ENCODE measurements at places on chromosomes 7 and 10. TPM values are rescaled to one million over a fixed set of nuclear protein-coding genes. Genes with fewer than 3 reads are reported as not detected.
A peak's percentile ranks its signal among the peaks of the same experiment; 100 is the strongest.

DNA sequence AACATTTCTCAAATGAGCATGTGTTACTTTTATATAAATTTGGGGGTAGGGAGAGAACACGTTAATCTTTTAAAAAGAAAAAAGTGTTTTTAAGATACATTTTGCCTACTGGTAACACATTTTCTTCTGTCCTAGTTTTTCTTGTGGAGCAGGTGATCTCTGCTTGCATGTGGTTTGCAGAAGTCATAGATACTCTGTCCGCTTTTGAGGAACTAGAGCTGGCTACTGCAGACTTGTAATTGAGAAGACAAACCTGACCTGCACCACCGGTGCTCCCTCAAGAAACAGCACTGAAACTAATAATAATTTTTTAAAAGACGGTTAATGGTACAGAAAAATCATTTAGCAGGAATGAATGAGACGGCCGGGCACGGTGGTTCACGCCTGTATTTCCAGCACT lies 243.1 kb downstream of the KIAA1217 start:
- no peak for DNase-seq

DNA sequence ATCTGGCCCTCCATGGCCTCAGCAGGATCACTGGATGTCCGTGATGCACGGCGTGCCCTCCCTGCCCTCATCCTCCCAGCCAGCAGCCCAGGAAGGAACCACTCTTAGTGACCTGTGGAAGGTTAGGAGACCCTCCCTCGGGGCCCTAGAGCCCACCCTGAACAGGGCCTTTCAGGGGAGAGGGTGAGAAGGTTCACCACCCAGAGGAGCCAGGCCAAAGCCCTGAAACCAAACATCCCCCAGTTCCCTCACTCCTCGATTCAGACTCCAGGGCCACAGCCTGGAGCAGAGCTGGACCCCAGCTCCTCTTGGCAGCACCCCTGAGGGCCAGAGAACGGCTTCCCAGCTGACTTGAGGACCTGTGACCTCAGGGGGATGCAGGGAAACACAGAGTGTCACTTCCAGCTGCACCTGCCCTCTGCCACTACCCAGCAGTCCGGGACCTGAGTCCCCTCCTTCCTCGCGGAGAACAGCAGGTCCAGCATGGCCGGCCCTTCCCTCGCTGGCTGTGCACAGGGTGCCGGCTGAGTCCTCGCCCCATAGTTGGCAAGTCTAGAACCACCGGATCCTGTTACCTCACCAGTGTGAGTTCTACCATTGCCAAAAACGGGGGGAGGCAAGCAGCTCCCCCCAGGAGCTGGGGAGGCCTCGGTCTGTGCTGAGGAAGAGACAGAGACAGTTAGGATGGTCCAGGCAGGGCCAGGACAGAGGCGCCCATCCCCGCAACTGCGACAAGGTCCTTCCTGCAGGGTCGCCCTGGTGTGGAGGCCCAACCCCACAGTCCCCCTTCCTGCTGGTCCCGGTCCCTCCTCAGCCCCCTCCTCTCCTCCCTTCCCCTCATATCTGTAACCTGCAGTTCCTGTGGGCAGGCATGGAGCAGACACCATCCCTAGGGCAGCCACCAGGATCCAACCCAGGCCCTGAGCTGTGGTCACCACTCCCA lies 158.6 kb downstream of the NRF1 start:
- no peak for DNase-seq

DNA sequence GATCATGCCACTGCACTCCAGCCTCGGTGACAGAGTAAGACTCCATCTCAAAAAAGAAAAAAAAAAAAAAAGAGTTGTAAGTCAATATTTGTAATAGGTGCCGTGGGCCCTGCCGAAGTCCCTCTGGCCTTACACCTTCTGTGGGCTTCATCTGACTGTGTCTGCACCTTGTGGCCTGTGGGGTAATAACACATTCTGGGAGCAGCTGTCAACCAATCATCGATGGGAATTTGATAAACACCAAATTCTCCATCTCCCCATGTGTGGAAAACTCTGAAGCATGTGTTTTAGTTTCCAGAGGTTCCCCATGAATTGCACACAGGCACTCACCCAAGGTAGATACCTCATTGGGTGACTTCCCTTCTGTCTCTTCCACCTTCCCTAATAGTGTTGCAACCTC lies 10.8 kb downstream of the ZNF394 start:
- DNase-seq, result no peak

GRCh38 chr10:131683281-131683861 lies 217.4 kb upstream of the PPP2R2D start:
- no peak for DNase-seq

GRCh38 chr10:97585439-97585811 lies 1.2 kb downstream of the HOGA1 start:
- no peak for DNase-seq

DNA sequence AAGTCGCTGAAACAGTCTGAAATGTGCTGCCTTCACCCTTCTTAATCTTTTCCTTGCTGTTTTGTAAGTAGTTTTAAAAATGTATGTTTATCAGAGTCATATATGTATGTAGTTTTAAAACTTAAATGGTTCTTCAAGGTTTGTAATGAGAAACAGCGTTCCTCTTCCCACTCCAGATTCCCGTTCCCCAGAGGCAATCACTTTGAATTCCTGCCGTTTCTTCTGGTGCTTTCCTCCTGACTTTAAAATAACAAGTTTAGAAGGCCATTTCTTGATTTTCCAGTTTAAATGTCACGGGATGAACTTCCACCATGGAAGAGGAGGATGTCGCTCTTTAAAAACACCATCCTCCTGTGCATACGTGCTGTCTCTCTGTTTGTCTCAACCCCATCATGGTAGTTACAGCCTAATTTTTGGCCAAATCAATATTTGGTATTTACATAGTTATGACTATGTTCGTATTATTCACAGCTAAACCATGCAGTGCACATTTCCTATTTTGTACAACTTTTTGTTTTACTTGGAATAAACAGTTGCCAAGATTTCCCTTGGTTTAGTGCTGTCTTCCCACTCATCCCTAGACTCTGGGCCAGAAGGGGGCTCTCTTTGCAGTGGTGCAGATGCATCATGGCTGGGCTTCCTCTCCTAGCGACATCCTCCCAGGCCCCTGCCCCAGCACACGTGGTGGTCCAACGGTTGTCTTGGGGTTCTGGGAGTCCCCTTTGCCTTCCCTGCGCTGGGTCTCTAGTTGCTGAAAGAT lies 151.4 kb downstream of the PTPN20 start:
- peak; percentile 71 for DNase-seq

GRCh38 chr7:144391014-144391413 lies 12.5 kb downstream of the NOBOX start:
- peak; percentile 29 for DNase-seq

- peak; percentile 84 for DNase-seq
These were observed at the start of gene RARRES2 for GRCh38 chr7:150341263-150342120. Gene RARRES2, minus strand, starts transcription at chr7:150341629. Its CDS starts 1,020 bp downstream, at chr7:150340609.

DNA sequence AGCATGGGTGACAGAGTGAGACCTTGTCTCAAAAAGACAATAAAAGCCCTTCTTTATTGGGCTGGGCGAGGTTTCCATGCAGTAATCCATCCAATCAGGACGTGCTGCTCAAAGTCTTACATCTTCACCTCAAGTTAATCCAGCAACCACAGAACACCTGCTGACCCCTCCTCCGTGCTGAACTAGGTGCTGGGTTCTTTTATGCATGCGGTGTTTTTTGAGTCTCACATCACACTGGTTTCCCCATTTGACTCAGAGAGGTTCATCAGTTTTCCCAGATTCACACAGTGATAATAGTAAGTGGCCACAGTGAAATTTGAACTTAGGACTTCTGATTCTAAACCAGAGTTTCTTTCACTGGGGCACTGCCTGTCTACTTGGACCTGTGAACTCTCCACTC lies 58.3 kb upstream of the GTF2I start:
- no peak for DNase-seq

DNA sequence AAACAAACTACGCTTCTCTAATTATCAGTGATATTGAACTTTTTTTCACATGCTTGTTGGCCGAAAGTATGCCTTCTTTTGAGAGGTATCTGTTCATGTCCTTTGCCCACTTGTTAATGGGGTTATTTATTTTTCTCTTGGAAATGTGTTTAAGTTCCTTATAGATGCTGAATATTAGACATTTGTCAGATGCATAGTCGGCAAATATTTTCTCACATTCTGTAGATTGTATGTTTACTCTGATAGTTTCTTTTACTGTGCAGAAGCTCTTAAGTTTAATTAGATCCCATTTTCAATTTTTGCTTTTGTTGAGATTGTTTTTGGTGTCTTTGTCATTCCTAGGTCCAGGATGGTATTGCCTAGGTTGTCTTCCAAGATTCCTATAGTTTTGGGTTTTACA lies 73.2 kb downstream of the CABCOCO1 start:
- no peak for DNase-seq

GRCh38 chr7:127833641-127834040 lies 181.6 kb downstream of the SND1 start:
- DNase-seq, result no peak

DNA sequence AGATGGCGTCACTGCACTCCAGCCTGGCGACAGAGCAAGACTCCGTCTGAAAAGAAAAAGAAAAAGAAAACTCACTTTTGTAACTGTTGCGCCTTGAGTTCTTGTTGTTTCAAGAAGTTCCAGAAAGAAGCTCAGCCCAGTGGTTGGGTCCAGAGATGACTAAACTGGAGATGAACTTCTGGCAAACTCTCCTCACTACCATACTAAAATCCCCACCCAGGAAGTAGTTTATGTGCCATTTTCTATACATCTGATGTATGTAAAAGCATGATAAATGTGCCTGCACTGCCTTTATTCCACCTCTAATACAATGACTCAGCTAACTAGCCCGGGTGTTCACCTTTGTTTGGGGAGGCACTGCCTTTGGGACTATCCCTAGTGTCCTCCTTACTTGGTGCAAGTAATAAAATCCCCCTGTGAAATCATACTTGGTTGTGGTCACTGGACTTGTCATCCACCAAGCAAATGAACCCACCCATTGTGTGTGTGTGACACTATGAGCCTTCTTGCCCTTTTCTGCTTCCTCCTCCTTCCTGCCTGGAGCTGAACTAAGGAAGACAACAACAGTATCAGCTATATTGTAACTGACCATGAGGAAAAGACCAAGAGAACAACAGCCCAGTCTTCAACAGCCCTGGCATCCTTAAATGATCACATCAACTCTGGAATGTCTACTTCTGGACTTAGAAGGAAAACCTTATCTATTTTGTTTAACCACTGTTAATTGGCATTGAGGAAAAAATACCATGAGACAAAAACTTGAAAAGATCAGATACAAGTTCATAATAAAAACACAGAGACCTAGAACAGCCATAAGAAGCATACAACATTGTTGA lies 33.6 kb downstream of the JMJD1C start:
- no peak for DNase-seq

DNA sequence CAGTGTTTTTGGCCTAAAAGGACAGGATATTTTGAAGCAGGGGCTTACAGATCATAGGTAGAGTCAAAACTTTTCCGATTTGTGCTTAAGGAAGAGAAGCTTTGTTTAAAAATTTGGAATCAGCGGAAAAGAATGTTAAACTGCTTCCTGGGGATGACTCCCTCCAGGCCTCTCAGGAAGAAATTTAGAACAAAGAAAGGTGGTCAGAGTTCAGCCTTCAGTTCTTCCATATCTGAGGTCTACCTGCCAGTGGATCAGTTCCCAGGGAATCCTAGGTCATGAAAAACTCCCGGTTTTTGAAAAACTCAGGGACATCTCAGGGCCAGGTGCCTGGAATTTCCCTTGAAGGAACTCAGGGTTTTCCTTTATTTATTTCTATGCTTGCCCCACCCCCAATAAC lies 100.3 kb downstream of the MCU start:
- no peak for DNase-seq

- no peak for DNase-seq
These were observed 75.4 kb downstream of the HDAC9 start for GRCh38 chr7:18570890-18571478.

- no peak for DNase-seq
These were observed 58.2 kb downstream of the ENTPD1 start for GRCh38 chr10:95814011-95814727.

- no peak for DNase-seq
These were observed 259.2 kb downstream of the HDAC9 start for GRCh38 chr7:18754766-18755165.

DNA sequence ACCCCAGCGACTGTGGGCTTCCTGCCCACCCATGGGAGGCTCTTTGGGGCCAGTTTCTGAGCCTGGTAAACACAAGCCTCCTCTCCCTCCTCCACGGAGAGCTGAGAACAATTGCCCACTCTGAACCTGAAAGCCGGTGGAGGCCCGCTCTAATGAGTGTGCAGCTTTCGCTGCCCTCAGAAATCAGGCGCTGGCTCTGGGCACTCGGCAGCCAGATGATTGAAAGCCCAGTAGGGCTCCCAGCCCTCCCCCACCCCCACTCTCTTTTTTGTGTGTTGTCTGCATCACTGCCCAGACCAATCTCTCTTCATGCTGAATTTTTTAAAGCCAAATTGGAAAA lies 438.9 kb downstream of the RPS24 start:
- DNase-seq, result no peak

GRCh38 chr10:110442746-110443145 lies 55.0 kb upstream of the DUSP5 start:
- DNase-seq, result no peak

- no peak for DNase-seq
These were observed 74.5 kb upstream of the VKORC1L1 start for GRCh38 chr7:65798111-65799075.

- DNase-seq, result no peak
These were observed 1.2 kb upstream of the NOM1 start for GRCh38 chr7:156948361-156948760.

DNA sequence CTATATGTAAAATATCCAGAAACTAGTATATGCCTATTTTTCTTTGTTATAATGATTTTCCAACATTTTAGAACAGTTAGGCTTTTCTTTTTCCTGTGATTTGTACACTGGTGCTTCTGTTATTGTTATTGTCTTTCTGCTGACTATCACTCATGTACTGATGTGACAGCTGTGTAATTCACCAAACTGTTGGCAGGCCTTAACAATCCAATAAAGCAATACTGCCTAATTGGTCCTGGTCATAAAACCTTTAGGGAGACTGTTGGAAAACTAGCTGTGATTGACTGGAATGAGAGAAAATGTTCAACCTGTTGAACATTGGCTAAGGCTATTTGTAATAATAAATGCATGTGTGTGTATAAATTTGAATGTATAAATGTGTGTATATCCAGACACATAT lies 956.6 kb downstream of the REEP3 start:
- DNase-seq, result no peak

- DNase-seq, result no peak
These were observed 95.1 kb downstream of the NRBF2 start for GRCh38 chr10:63228237-63228636.

Gene HOXA5
- total RNA-seq, result not detected

Gene EPHB6
- 36.9 TPM for total RNA-seq

Gene KCP
- total RNA-seq, result 19.5 TPM

Gene CCDC3
- total RNA-seq, result 12.3 TPM

Gene CCDC172
- not detected for total RNA-seq

Gene NPTX2
- 0.53 TPM for total RNA-seq

Gene ADRB1
- total RNA-seq, result not detected

Gene ANKRD61
- not detected for total RNA-seq

Gene DLX5
- total RNA-seq, result not detected

Gene ZNF365
- not detected for total RNA-seq

Gene ABCB1
- total RNA-seq, result 0.07 TPM

All from endodermal cell (in vitro differentiated cells).